T-helper 2 cell (primary cell): ENCODE measurements at places on chromosomes 1 and 21.
A peak's percentile ranks its signal among the peaks of the same experiment; 100 is the strongest.

DNA sequence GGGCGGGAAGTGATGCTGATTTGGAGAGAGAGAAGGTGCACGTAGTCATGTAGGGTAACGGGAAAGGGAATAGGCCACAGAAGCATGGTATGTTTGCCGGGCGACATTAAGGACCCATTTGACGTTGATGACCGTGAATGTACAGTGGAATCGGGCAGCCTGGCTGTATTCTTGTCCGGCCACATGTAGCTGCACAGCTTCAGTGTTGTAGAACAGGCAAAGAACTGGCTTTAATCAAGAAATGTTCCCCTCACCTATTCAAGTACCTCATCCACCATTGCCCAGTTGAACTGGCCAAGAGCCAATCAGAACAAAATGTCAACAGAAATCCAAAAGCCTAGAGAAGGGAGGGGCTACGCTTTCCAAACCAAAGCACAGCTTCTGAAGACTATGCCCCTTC, 104.8 kb downstream of the DHRS3 start:
- DNase-seq: no peak

- DNase-seq: no peak
Measured at GRCh38 chr1:161000736-161001480, 20.0 kb downstream of the F11R start.

DNA sequence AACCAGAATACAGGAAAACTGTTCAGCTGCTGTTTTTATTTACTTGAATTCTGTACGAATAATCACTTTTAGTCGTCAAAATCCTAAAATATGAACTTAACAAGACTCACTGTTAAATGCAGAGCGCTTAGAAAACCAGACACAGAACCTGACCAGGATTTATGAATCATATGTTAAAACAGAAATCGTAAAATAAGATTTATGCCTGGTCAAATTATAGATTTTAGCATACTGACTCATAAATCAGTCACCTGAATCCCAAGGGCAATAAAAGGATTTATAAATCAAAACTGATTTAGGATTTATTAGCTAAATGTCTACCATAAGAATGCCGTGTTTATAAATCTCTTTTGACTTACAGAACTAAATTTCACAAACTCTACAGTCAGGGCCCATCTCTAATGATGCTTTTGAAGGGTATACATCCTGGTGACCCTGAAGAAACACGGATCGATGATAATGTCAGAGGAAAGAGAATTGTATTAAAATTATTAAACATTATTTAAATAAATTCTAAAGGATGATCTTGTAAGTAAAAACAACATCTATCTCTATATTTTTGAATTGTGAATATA, 28.8 kb downstream of the CYYR1 start:
- DNase-seq: no peak

DNA sequence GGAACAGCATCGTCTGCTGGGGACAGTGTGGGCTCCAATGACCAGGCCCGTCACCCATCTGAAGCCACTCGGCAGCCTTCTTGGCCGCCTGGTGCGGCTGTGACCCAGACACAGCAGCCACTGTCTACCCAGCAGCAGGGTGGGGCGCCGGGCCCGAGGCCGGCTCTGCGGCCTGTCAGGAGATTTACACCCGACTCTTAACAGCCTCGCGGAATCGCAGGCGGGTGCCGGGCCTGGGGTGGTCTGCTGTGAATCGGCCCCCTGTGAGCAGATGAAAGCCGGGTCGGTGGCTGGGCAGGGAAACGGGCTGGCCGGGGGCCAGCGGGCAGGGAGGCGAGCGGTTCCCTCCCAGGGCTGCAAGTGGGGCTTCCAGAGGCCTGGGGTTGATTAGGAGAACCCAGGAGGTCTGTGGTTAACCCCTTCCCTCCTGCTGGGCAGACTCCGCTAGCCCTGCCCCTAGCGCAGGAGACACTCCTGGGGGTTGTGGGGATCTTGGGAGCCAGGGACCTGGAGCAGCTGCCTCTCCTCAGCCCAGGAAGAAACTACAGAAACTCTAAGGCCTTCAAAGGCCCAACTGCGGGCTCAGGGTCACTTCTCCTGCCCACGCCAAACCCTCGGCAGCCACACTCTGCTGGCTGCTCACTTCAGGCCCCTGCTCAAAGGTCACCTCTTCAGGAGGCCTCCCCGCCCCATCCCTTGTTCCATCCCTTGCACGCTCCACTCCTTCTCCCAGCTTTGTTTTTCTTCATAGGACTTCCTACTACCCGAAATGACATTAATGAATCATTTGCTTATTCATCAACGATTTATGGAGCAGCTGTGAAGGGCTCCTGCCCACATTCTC, 15.6 kb downstream of the RUNX3 start:
- DNase-seq: no peak

DNA sequence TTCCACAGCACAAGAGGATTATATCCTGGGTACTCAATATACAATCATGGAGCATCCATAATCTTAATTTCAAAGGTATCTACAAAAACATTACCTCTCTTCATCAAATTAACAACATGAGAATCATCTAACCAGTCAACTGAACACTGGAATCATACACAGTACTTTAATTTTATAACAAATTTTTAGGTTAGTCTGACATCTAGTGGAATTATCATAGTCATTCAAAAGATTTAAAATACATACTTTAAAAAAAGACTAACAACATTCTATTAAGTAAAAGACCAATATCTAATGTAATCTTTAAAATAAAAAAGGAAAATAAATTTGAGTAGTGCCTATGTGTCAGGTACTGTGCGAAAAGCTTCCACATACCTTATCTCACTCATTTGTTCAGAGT, 16.8 kb upstream of the SH3GLB1 start:
- no peak for DNase-seq

DNA sequence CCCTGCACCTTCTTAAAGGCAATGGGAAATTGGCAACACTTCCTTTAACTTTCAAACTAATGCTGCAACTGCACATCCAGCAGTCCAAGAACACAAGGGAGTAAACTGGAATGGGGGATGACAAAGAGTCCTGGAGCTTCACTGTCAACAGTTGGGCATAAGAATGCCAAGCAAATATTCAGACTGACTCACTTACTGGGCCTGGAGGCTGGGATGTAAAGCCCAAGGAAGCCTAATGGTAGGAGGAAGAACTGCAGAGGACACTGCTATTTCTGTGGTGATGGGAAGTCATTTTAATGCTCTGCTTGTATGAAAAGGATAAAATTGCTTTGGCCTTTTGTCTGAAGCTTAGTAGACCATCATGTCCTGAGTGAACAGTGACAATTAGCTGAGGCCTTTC, 15.7 kb upstream of the DMRTA2 start:
- DNase-seq: no peak

DNA sequence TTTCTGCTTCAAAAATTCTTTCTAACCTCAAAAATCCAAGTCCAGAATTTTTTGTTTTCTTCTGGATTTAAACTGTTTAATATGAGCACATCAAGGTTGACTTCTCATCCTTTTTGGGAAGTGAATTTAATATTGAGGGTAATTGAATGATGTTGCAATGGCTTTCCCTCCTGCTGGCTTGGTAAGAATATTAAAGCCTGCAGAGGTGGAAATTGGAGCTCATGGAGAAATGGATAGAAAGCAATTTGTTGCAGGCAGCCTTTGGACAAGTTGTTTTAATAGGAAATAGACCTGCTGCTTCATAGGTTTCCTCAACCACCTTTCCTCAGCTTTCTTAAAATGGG, 124.7 kb downstream of the SYT2 start:
- no peak for DNase-seq

- no peak for DNase-seq
Measured at GRCh38 chr1:33257772-33258712, 1.8 kb downstream of the ZNF362 start.

- no peak for DNase-seq
Measured at GRCh38 chr1:225228871-225229303, 199.0 kb downstream of the LBR start.

DNA sequence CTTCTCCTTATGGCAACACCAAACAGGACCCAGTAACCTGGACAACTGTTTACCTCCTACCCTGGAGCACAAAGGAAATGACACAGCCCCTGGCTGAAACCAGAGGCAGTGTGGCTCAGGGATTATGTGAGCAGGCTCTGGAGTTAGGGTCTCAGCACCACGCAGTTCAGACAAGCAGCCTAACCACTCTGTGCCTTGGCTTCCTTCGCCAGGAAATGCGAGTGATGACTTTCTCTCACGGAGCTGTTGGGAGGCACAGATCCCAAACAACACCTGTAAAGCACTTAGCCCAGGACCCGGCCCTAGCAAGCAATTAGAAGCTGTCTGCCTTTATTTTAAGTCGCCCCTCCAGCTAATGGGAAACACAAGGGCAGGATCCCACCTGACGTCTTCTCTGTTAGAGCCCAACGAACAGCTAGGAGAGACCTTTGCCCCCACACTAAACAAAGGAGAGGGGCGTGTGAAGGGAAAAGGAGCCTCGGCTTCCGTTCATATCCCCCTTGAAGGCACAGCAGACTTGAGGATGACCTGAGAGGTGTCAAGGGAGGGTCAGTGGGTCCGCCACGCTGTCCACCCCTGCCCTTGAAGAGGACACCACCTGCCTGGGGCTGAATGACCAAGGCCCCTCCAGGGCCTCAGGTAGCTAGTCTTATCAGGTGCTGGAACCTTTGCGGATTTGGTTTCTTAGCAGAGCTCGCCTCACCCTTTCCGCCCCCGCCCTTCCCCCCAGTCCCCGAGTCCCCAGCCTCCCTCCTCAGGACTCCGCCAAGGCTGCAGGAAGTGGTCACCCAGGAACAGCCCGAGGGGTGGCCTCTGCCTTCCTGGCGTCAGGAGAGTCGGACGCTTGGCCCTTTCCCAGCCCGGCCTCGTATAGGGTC, 860 bp downstream of the TMEM63A start:
- peak; percentile 27 for DNase-seq
